Stimulated activated CD4-positive, alpha-beta T cell treated with anti-CD3 and anti-CD28 coated beads, Interleukin-12 subunit alpha, Interleukin-12 subunit beta, amount 100 ng/mL, for 24 hours (primary cell): ENCODE measurements at places on chromosomes 16 and 17.
A peak's percentile ranks its signal among the peaks of the same experiment; 100 is the strongest.

- no peak for DNase-seq
Observed at GRCh38 chr16:58940609-58941008, 206.5 kb upstream of the GOT2 start.

DNA sequence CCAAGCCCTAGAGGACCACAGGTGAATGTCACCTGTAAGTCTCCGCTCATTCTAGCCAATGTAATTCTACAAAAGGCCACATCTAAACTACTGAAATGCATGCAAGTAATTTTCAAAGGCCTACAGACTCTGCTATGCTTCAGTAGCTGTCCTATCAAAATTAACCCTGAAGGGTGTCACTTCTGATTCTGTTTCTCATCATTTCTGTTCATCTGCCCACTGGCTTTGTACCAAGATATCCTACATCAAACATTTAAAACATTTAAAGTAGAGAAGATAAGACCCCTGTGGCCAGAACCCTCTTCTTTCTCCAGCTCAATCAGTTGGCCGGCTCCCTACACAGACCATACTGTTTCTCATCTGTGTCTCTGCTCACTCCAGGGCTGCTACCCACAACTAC, 21.5 kb downstream of the PHF12 start:
- DNase-seq: no peak

GRCh38 chr17:73142872-73143381, 21.9 kb upstream of the SSTR2 start:
- DNase-seq: no peak

DNA sequence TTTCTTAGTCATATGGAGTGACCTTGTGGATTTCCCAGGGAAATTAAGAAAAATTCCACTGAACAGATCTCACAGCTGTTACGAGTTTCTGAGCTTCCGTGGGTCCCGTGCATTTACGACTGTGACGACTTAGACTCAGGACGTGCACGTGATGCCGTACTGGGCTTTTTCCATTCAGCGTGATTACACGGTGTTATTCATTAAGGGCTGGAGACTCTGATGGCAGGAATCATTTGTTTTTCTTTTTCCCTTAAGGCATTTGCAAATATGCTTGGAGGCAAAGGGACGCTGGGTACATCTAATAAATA, 57.2 kb downstream of the TBC1D16 start:
- no peak for DNase-seq

DNA sequence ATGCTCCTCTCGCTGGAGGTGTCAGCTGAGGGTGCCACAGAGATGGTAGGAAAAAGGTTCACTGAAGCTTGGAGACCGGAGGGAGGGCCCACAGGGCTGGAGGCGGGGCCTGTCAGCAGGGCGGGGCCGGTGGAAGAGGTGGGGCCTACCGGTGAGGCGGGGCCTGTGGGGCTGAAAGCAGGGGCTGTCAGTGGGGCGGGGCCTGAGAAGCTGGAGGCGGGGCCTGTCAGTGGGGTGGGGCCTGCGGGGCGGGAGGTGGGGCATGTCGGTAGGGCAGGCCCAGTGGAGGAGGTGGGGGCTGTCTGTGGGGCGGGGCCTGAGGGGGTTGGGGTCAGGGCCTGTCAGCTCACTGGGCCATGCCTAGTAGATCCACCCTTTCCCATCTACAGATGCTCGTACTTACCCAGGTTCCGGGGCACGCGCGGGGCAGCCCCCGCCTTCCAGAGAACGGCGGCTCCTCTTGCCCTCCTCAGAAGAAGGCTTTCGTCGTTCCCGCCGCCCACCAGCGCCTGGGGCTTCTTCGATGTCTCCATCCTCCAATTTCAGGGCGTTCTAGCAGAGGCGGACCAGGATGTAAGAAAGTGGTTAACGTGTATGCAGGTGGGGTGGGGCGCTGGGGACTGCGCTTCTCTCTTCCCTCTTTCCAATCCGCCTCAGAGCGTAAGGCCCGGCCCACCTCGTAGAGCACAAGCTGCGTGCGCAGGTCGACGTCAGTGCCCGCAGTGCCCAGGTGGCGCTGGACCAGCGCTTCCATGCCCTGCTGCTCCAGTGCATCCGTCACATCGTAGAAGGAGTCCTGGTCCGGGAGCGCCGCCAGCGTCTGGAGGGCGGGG, 9.8 kb downstream of the TMEM208 start:
- DNase-seq: peak; percentile 71

DNA sequence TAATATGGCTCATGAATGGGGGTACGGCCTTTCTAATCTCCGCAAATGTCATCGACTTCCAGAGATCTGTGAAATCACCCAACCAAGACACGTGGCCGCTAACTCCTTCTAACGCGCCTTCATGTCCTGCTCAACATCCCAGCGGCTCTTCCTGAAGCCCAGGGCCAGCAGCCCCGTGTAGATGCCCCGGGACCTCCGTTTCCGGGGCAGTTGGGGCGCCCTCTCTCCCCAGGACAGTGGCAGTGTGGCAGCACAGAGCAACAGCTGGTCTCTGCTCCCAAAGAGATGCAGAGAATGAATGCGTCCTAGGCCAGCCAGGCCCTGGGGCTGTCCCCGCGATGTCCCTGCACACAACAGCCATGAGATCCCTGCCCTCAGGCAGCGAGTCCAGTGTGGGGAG, 153.5 kb downstream of the RBFOX3 start:
- no peak for DNase-seq

DNA sequence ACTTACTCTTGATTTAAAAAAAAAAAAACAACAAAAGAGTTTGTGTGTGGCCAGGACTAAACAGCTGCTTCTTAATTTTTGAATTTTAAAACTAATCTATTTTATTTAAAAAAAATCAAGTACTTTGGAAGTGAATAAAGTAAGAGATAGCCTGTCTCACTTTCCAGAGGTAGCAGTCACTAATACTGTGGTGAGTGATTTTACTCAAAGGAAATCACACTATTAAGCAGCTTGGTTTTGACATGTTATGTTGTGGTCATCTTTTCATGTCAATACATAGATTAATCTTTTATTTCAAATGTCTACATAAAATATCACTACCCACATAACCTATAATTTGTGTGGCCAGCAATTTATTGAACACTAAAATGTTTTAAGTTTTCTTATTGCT, 102.2 kb upstream of the HLF start:
- no peak for DNase-seq

DNA sequence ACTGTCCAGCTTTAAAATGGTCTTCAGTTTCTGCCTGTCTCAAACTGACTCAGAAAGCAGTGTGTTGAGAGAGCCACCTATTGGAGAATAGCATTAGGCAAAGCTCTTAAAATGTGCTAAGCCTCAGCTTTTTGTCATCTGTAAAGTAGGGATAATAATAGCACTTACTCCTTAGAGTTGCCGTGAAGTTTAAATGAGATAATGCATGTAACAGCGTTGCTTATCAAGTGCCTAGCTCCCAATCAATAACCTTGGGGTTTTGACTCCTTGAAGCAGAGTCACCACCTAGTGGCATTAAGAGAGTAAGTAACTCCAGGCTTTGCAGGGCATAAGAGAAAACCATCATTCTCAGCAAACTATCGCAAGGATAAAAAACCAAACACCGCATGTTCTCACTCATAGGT, 163.3 kb downstream of the HS3ST2 start:
- DNase-seq: no peak

- no peak for DNase-seq
Observed at GRCh38 chr16:55494994-55495421, 13.9 kb upstream of the LPCAT2 start.

DNA sequence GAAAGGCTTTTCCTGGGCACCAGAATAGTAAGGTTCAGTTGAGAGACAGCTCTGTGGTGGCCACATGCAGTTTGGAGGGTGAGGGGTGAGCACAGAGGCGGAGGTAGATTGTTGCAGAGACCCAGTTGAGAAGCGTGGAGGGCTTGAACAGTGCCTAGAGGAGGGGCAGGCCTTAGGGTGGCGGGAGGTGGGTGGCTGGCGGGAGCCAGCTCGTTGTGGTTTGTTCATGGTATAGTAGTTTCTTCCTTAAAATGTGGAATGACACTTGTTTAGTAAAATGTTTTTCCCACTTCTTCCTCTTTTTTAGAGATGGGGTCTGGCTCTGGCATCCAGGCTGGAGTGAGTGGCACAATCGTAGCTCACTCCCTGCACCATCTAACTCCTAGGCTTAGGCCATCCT, 14.2 kb downstream of the USP10 start:
- no peak for DNase-seq
